KG1 (cell line): ENCODE measurements at places on chromosomes 6 and 20.

GRCh38 chr6:113185299-113185698 lies 671.8 kb upstream of the MARCKS start:
- DNase-seq: no peak

GRCh38 chr6:45001663-45002062 lies 326.5 kb upstream of the RUNX2 start:
- no peak for DNase-seq

GRCh38 chr6:110055387-110055735 lies 77.2 kb downstream of the GPR6 start:
- no peak for DNase-seq

- DNase-seq: no peak
Observed at GRCh38 chr6:15966000-15966520, 162.8 kb upstream of the MYLIP start.

DNA sequence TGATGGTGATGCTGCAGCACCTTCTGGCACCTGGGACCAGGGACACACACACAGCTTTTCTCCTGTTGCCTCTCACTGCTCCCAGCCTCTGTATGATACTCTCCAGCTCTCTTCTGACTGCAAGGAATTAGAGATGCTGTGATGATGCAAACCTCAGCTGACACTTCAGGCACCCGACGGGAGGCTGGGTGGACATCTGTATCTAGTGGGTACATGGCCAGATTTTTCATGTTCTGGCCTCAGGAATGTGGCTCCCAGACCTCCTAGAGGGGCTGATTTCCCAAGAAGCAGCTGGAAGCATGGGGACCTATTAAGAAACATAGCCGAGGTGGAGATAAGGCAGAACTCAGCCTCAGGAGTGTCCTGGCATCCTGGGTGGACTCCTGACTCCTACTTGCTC lies 6.8 kb upstream of the EPB41L1 start:
- DNase-seq: no peak

DNA sequence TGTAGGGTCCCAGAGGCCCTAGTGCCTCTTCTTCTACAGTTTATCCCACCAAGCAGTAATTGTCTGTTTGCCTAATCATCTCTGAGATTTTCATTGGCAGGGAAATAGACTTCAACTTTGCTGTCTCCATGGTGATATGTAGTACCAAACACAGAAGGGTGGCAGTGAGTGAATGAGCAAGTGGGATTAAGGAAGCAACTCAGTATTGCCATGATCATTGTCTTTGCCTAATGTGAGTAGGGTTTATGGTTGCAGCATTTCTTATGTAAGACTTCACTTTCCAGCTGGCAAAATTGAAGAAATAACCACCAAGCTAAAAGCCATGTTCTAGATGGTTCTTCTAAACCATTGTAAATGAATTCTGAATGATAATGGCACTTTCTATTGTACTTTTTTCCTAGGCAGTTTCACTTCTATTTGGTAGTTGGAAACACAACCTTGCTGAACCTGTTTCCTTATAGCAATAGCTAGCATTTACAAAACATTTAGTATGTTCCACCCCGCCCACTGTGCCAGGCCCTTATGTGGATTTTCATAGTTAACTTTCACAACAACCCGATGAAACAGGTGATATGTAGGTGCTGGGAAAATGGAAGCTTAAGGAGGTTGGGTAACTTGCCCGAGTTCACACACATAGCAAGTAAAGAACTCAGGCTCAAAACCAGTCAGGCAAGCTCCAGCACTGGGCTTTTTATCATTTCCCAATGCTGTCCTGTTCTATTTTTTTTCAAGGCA lies 32.0 kb downstream of the ZC2HC1B start:
- no peak for DNase-seq

DNA sequence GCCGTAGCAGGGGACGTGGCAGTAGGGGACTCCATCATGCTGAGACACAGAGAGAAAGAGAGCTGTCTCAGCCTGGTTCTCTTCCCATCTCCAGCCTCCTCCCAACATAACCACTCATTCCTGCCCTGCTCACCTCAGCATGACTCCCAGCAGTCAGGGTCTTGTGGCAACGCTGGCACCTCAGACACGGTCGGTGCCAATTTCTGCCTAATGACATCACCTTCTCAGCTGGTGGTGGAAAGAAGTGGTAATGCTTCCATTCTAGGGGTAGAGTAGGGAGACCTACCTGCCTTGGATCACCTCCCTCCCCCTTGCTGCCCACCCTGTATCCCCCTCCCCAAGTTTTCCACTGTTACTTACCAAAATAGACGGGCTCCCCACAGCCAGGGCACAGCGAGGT lies 2.5 kb downstream of the CRIP3 start:
- DNase-seq: no peak

DNA sequence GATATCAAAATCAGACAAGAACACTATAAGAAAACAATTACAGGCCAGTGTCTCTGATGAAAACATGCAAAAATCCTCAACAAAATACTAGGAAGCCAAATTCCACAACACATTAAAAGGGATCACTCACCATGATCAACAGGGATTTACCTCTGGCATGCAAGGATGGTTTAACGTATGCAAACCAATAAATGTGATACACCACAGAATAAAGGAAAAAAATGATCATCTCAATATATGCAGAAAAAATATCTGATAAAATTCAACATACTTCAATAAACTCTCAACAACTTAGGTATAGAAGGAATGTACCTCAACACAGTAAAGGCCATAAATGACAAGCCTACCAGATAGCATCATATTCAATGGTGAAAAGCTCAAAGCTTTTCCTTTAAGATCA lies 66.6 kb downstream of the SHPRH start:
- no peak for DNase-seq

DNA sequence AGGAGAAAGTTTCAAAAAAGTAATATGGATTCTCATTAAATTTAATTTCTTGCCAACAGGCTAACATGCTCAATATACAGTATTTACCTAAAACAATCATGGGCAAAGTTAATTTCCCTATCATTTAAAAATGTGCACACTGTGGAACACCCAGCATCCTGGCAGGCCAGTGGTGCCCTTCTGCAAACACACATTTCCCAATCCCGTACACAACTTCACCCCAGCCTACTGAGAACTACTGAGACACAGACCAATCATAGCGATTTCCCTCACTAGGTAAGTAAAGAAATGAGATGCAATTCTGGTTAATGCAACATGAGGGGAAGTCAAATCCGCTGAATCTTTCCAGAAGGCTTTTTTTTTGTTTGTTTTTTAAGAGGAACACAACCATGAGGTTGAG lies 7.6 kb downstream of the USP45 start:
- no peak for DNase-seq

GRCh38 chr6:130019326-130020072 lies 1.1 kb downstream of the L3MBTL3 start:
- DNase-seq: no peak

DNA sequence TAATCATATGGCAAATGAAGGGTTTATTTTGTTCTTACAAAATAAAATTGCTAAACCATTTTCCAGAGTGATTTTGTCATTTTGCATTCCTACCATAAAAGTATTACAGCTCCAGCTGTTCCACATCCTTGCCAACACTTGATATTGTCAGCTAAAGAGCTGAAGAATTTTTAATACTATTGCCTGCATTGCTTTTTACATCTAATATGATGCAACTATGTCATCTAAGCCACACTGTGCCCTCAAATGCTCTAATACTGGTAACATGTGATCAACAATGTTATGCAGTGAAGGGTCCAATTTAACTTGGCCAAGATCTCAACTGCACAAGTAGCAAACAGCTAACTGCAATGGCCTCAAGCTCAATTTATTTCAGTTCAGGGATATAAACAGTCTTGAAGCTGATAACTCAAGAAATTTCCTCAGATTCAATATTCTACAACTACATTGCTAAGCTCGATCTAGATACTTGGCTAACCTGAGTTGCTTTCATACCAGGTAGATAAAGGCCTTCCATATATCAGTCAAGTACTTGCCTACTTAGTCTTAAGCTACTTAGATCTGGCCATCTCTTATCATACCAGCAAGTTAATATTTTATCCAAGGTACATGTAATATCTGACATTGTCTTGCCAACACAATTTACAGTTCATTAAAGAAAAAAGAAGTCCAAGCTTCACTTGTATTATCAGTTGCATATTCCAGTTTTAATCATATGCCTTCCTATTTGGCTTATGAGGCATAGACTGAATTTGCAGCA lies 17.0 kb downstream of the AKIRIN2 start:
- DNase-seq: no peak

- DNase-seq: no peak
Observed at GRCh38 chr6:150723857-150724256, 124.2 kb downstream of the PLEKHG1 start.

GRCh38 chr20:13821876-13822275 lies 37.0 kb downstream of the NDUFAF5 start:
- DNase-seq: no peak

DNA sequence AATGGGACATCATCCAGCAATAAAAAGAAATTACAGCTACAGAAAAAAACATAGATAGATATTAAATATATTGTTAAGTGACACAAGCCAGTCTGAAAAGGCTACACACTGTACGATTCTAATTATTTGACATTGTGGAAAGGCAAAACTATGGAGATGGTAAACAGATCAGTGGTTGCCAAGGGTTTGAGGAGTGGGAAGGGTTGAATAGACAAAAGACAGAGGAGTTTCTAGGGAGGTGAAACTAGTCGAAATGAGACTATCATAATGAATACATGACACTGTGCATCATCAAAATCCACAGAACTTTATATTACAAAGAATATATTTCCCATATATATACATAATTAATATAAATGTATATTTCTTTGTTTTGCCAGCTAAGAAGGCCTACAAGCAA lies 9.8 kb downstream of the EPM2A start:
- no peak for DNase-seq

GRCh38 chr6:151092591-151092990 lies 147.2 kb upstream of the AKAP12 start:
- DNase-seq: no peak

DNA sequence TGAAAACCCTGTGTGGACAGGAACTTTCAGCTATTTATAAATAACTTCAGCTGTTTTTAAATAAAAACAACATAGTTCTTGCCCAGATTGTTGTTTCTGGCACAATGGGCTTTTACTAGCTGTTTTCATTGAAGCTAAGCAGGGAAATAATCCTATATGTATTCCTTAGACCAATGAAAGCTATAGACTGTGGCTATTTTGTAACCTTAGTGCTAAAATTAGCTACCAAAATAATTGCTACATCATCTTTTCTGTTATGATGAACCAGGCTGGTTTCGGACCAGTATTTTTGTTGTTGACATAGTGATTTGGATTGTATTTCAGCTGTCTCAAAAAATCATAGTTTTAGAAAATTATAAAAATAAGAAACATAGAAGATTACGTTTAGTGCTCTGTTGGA lies 13.7 kb downstream of the PHF3 start:
- DNase-seq: no peak

GRCh38 chr20:4176187-4176586 lies 160.8 kb upstream of the RNF24 start:
- DNase-seq: no peak

DNA sequence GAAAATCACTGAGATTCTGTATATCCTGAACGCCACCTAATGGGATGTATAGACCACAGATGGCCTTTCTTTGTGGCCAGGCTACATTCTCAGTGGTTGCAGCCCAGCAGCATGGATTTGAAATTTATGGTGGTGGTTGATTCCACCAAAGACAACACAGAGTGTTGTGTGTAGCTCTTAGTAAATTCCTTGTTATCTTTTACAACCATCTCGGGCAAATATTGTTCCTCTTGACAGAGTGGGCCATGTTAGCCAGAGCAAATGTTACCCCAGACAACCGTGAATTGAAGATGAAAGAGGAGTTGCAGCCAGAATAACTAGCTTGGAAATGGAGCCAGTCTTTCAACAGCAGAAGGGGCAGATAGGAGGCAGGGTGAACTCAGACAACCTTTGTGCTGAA lies 39.5 kb downstream of the SLC24A3 start:
- no peak for DNase-seq

DNA sequence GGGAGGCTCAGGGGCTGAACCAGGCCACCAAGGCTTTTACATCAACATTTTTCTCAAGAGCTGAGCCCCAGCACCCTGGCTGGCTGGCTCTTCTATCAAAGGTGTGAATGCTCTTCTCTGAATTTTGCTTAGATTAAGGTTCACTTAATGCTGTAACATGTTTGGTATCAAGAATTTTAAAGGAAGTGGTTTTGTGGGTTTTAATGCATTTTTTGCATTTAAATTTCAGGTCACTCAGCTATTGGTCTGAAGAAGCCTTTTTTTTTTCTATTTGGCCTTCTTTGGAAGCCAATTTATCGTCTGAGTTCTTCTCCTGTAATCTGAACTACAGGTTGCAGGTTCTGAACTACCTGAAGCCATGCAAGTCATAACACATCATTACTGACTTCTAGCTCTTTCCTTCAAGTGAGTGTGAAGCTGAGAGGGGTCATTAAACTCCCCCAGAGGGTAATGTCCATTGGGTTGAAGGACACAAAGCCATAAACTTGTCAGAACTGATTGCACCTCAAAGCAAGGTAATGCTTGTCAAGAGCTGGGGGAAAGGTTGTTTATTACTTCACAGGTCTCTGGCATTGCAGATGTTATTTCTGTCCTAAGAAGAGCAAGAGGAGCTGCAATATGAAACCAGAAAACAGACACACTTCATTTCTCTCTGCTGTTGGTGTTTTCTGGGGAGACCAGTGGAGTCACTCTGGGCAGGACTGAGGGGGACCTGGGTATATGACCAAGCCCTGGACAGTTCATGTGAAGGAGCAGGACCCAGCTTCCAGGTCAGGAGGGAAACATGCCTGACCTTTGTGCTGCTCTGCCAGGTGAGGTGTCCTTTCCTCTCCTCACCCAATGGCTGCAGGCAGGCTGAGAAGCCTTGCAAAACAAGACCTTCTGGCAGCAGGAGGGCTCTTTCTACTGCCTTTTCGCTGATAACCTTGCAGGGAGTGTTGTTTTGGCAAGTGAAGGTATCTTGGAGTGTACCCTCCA lies 26.1 kb upstream of the NEDD9 start:
- no peak for DNase-seq

- DNase-seq: no peak
Observed at GRCh38 chr6:45293306-45293705, 34.8 kb upstream of the RUNX2 start.

DNA sequence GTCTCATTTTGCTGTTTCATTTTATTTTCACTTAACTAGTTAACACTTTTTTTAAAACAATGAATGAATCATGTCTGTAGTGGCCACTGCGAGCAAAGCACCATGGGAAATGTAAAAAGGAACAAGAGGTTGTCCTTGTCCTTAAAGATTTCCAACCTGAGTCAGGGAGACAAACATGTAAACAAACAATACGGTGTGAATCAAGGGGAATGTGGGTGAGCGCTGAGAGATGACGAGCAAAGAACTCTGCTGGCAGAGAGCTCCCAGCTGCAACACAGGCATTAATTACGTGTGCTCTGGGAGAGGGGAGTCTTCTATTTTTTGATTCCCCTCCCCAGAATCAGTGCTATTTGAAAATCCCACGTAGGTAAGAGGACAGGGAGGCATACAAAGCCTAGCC lies 84.3 kb downstream of the ATXN1 start:
- DNase-seq: no peak
